SK-MEL-5 (cell line): ENCODE measurements at places on chromosomes 7 and 10. TPM values are rescaled to one million over a fixed set of nuclear protein-coding genes. Genes with fewer than 3 reads are reported as not detected.

ZMIZ1 gene
- total RNA-seq: 7.8 and 9.6 TPM in 2 replicates

OPN1SW gene
- total RNA-seq: not detected in 2 replicates

PAOX gene
- total RNA-seq: 0.83 and 1.0 TPM in 2 replicates

CALD1 gene
- total RNA-seq: 182 TPM in 2 replicates

SLC35G1 gene
- 9.7 and 10.9 TPM in 2 replicates for total RNA-seq

IFIT1B gene
- total RNA-seq: not detected in 2 replicates

EN2 gene
- total RNA-seq: 2.2 and 3.0 TPM in 2 replicates

HOGA1 gene
- 2.1 and 3.9 TPM in 2 replicates for total RNA-seq

SFRP5 gene
- total RNA-seq: 0.08 and 0.21 TPM in 2 replicates

GBX1 gene
- total RNA-seq: not detected in 2 replicates

CCZ1B gene
- total RNA-seq: 36.5 and 45.2 TPM in 2 replicates

MMP21 gene
- not detected in 2 replicates for total RNA-seq

DDC gene
- total RNA-seq: not detected in 2 replicates

CYP2W1 gene
- total RNA-seq: not detected in 2 replicates

CDH23 gene
- total RNA-seq: 0.29 TPM in 1 of 2 replicates, not detected in the other

GRCh38 chr7:27714831-27715444 lies 25.0 kb upstream of the TAX1BP1 start:
- peak; percentile 95 for DNase-seq

- peak; percentile 64 for DNase-seq
These were observed 18.6 kb upstream of the RAPGEF5 start for GRCh38 chr7:22375359-22376048.

GRCh38 chr7:98841179-98841997 lies 28.4 kb downstream of the TMEM130 start:
- peak; percentile 66 for DNase-seq

DNA sequence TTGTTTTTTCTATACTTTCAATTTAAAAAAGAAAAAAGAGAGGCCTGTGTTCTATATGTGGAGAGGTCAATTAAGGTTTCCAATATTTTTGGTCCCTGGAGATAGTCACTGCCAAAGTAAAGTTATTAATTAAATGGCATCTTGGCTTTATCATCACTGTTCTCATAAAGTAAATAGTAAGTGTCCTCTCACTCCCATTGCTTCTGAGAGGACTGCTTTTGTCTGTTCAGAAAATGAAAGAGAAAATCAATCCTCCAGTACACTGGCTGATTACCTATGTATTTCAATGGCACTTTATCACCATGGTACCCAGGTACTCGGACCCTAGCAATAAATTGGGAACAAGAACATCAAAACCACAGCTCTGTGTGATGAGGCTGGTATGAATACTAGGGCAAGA lies 94.0 kb downstream of the RNLS start:
- no peak for DNase-seq

DNA sequence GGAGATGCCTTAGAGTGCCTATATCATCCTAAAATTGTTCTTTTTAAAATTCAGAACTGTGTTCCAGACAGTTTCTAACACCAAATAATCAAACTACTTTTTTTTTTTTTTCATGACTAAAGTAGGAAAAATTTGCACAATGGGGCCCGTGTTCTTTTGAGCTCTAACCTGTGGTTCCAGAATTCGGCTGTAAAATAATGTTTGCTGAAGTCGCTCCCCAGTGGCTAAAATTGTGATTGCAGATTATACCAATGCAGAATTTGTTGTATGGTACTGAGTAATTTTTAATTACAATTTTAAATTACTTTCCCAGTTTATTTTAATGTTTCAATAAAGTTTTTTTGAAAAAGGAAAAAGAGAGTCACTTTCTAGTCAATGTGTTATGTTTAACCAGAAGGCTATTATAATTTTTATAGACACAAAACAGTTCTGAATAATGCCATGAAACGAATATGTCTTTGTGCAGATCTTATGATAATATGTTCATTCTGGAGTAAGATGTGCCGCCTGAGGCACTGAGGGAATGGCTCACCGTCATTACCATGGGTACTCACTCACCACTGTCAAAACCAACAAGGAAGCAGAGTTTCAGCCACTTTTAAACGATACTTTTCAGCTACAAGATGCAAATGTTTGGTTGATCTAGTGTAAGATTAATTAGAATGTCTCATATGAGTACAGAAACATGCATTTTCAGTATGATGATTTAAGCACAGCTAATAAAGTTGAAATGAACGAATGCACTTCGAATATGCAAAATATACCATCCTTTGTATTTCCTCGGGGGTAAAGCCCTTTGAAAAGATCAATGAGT lies 173.6 kb downstream of the PRKCQ start:
- DNase-seq: peak; percentile 63

- DNase-seq: no peak
These were observed 42.6 kb downstream of the SRPK2 start for GRCh38 chr7:105346138-105346537.

GRCh38 chr10:74587109-74587854 lies 239.1 kb upstream of the KAT6B start:
- DNase-seq: no peak

DNA sequence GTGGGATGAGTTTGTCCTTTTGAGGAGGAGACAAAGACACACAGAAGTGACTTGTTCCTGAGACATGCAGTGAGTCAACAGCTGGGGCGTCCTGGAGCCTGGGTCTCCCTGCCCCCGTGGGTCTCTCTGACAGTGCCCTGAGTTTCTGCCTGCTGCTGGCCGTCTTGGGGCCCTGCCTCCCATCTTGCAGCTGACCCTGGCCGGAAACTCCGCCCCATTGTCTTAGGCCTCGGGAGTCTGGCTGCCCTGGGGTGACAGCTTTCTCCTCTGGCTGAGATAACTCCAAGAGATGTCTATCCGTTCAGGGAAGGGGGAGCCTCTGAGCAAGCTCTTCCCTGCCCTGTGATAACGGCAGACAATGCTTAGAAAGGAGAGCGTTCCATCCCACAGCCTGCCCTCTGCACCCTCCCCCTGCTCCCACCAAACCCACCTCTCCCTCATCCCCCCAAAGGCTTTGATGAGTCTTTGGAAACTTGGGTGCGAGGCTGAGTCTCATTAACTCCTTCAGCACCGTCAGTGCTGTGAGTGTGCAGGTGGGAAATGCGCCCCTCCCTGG lies 69.5 kb upstream of the PODXL start:
- DNase-seq: peak; percentile 41

- DNase-seq: no peak
These were observed 23.6 kb downstream of the NOBOX start for GRCh38 chr7:144379776-144380384.

DNA sequence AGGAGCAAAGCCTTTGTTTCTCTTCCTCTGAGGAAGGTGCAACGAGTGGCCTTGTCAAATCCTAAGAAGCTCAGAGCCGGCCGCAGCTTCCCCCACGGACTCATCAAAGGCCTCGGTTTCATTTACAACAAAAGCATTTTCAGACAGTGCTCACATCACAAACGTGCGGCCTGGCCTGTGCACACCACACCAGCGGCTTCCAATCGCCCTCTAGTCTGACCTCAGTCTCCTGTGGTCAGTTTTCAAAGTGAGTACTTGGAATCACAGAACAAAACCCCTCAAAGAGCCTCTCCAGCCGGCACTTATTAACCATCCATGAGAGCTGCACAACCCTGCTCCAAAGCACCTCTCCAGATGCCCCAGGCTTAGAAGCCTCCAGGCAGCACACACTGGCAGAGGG lies 3.3 kb downstream of the RADIL start:
- no peak for DNase-seq

DNA sequence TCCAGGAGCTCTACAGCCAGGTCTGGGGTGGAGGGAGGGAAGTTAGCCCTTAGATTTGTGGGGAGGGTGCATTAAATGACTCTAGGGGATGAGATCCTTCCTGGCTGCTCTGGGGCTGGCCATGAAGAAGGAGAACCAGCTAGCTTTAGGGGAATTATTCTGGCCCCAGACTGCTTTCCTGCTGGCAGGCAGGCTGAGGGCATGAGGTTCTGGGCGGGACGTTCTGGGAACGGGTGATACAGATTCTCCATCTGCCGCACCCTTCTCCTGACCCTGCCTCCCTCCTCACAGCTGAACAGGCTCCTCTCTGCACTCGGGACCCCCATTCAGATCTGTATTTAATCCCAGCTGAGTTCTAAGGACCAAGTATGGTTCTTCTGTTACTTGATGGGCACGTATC lies 23.9 kb downstream of the GOLGA7B start:
- DNase-seq: no peak

DNA sequence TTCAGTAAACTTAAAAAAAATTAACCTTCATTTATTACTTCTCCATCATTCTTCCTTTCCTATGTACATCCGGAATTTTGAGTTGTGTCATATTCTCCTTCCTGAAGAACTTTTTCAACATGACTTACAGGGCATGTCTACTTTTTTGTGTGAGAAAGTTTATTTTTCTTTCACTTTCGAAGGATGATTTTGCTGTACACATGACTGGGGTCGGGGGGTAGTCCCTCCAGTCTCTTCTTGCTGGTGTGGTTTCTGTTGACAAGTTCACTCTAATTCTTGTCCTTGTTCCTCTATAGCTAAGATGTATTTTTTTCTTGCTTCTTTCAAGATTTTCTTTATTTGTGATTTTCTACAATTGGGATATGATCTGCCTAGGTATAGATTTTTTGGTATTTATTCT lies 55.8 kb downstream of the INPP5A start:
- no peak for DNase-seq

DNA sequence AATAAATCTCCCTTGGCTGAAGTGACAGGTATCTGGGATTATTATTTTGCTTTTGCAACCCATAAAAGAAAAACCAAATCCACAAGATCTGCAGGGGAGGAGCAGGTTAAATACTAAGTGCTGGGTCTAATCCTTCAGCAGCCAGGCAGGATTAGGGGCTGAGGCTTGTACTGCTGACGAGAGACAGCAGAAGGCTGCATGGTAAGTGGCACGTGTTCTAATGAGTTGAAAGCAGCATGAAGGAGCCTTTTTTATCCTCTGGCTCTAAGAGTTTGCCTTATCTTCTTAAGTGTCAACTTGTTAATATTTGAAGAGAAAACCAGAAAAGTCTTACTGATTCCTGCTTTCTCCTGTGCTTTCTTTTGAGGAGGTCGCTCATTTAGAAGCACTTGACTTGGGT lies 50.0 kb downstream of the LYZL2 start:
- DNase-seq: no peak

GRCh38 chr7:42091461-42092291 lies 145.3 kb downstream of the GLI3 start:
- no peak for DNase-seq

GRCh38 chr7:31311552-31311951 lies 29.0 kb downstream of the NEUROD6 start:
- DNase-seq: peak; percentile 49

DNA sequence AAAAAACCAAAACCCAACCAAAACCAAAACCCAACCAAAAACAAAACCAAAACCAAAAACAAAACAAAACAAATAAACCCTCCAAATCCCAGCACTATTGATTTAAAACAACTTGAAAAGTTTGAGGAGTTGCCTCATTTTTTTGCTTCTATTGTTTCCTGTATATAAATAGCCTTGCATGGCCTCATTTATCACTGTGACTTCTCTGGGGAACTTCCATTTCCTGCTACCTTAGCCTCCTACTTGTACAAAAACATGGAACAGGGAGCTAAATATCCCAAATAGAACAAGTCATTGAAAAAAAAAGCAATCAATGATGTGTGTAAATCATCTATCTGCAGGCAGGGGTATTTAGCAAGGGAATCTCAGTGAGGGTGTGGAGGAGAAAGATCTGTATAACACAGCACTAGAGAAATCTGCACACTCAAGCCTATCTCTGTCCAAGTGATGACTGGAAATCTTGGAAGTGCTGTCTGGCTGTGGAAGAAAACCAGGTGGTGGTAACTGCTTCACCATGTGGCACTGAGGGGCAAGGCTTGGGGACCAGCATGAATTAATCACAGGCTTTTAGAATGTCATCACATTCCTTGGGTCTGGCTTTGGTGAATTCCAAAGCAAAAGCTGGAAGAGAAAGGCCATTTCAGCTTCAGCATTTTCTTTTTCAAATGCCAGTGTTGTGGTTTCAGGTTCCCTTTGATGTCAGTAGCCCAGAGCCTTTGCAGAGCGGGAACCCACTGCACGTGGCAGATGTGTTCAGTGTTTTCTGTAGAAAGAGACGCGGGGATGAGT lies 349.5 kb upstream of the ZNF32 start:
- no peak for DNase-seq

- no peak for DNase-seq
These were observed 820.5 kb downstream of the GATA3 start for GRCh38 chr10:8874972-8875371.

DNA sequence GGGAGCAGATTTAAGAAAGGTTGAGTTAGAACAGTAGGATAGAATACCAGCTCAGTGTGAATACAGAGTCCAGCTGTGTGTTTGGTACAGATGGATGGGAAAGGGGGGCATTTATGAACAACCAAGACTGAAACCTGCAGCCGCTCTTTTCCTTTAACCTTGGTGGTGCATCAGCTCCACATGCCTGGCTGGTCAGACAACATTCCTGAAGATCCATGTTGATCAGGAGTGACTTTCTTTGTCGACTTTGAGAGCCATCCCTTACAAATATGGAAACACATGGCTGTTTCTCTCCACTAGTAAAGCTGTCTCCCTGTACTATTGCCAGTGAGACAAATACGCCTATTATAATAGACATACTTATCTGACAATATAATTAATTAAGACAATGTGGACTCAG lies 476.5 kb upstream of the IGFBP3 start:
- no peak for DNase-seq

DNA sequence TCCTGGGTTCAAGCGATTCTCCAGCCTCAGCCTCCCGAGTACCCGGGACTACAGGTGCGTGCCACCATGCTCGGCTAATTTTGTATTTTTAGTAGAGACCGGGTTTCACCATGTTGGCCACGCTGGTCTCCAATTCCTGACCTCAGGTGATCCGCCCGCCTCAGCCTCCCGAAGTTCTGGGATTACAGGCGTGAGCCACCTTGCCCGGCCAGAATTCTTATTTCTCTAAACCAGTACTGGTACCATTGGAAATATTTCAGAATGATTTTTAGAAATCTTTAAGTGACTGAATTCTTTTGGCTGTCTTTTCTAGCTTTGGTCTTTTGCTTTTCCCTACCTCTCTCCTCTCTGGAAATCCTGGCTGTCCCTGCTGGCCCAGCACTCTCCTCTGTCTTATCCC lies 2.8 kb downstream of the GNAI1 start:
- DNase-seq: no peak

- DNase-seq: no peak
These were observed 94.3 kb downstream of the ELAPOR2 start for GRCh38 chr7:86964973-86965726.

DNA sequence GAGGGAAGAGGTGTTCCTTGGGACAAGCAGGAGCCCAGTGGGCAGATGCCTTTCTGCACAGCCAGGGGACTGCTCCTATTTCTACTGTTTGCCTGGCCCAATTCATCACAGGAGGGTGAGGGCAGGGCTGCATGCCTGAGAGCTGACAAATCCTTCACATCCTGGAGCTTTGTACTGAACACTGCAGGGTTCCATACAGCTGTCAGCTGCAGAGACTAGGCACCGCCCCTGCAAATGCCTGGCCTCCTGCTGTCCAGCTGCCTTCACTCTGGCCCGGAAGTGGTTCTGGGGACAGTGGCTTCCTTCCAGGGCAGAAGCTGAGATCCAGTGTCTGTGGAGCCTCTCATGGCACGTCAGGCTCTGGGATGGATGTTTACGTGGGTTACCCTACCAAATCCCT lies 470.7 kb downstream of the DNAJB6 start:
- no peak for DNase-seq

- DNase-seq: peak; percentile 96
These were observed 28.1 kb upstream of the SLC26A4 start for GRCh38 chr7:107632492-107632865.
